ENCODE measurements at places on chromosomes 3 and 15.

- no peak for DNase-seq
Observed at GRCh38 chr3:7573330-7573729, 712.4 kb downstream of the GRM7 start.

DNA sequence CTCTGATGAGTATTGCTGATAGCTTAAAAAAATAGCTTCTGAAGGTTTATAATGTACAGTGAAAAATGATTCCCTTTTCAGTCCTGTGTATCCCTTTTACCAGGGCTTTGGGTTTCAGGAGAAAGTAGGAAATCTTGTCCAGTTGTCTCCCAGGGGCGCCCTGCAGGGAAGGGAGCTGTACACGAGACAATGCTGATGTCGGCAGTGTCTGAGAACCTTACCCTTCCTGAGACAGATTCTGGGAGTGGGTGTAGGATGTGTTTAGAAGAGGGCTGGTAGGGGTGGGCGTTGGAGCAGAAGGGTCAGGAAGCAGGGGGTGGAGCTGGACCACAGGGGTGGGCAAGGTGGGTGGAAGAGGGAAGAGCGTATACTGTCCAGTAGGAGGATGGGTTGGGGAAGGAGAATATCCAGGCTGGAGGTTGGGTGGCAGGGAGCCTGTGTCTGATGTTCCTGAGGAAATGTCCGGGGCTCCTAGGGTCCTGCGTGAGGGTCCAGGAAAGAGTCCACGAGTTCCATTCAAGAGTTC is 5.6 kb downstream of the THPO start:
- DNase-seq = no peak

DNA sequence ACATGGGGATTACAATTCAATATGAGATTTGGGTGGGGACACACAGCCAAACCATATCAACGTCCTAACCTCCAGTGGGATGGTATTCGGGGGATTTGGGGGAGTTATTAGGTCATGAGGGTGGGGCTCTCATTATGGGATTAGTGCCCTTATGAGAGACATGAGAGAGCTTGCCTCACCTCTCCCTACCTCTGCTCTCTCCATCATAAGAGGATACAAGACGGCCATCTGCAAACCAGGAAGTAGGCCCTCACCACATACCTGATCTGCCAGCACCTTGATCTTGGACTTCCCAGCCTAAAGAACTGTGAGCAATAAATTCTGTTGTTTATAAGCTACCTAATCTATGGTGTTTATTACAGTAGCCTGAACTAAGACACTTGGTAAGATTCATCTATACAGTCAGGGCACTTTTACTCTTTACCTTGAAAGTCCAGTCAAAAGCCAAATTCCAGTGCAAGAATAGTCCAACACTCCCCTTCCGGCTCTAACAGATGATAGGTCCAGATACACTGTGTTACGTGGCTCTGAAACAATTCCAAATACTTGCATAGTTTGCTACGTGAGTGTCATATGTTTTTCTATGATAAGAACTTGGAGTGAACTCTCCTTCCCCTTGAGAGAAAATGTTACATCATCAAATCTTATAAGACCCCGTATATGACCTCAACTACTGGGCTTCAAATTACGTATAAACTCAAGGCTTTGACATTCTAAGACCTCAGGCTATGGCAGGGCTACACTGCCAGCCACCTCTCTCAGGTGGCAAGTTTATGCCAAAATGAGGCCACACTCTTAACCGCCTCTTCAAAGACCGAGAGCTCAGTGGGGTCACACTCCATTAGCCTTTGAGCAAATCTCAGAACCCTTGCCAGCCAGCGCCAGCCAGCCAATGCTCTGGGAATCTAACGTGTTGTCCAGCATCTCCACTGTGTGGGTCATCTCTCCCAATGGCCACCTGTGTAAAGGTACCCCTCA is 129.9 kb downstream of the XXYLT1 start:
- DNase-seq = no peak

GRCh38 chr3:177744873-177745606 is 547.8 kb upstream of the TBL1XR1 start:
- DNase-seq = no peak

GRCh38 chr3:60202052-60202726 is 1049.1 kb downstream of the FHIT start:
- no peak for DNase-seq

Measured in activated CD4-positive, alpha-beta T cell treated with anti-CD3 and anti-CD28 coated beads, Interleukin-2, amount 10 ng/mL, durations not matched to agents 7 days and 5 days (primary cell).